ENCODE measurements at places on chromosomes 5 and 9.

- DNase-seq = no peak
These were observed 167.7 kb downstream of the CCDC192 start for GRCh38 chr5:127870914-127871313.

DNA sequence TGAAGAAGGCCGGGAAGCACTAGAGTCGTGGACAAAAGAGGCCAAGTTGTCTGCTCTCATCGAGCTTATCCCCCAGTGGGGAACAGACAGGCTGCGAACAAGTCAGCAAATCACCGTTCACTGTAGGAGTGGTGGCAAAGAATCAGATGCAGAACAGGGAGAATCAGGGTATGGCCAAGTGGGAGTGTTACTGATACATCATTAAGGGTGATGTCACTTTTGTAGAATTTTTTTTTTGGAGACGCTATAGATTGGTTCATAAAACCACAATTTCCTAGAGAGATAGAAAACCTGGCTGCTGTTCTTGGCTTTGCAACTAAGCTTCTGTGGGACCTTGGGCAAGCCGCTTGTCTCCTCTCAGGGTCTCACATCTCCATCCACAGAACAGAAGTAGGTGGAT is 21.3 kb downstream of the SPRY4 start:
- DNase-seq = no peak

GRCh38 chr5:180866985-180867384 is 5.9 kb upstream of the ZFP62 start:
- DNase-seq = no peak

- no peak for DNase-seq
These were observed 88.9 kb downstream of the LIFR start for GRCh38 chr5:38467353-38468040.

GRCh38 chr9:35229066-35229778 is 67.4 kb downstream of the UNC13B start:
- no peak for DNase-seq

DNA sequence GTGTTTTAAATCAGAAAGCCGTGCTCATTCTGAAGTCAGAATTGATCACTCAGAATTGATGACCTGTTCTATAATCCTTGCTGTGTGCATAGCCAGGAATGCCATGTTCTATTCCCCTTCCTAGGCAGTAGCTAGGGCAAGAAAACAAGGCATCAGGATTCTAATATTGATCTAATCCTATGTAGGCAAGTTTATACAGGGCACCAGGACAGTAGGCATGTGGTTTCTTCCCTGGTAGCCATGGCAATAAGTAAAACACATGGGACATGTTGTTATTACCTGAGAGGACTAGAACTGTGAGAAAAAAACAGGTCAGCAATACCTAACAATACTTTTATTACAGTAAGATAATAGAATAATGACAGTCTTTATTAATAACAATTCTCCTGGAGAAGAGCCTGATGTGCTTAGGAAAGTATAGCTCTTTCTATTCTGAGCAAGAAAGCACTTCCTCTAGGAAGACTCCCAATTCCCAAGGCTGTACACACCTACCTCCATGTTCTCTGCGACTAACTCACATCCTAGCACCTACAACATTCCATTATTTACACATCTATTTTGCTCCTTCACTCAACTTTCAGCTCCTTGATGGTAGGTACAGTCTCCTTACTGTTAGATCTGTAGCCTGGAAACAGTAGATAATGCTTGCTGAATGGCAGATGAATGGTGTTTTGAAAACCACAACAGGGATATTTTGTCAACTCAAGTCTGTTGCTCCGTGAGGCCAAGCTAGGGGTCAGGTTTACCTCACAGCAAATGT is 70.8 kb downstream of the STX17 start:
- no peak for DNase-seq

- no peak for DNase-seq
These were observed 401.2 kb downstream of the KIAA0825 start for GRCh38 chr5:94217216-94217615.

DNA sequence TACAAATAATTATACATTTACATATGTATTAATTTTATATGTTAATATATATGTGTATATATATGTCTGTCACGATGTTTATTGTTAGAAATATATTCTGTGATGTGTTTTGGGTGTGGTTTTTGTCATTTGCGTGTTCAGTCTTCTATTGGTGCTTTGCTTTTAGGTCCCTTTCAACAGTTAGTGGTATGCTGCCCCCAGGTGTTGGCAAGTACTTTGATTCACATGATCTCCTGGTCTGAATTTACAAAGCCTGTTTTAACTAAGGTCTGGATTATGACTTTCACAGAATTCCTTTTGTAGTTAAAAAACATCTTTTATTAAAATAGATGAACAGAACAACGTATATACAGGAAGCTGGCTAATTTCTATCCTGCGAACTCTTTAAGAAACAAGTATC is 271.5 kb downstream of the CCDC171 start:
- DNase-seq = no peak

DNA sequence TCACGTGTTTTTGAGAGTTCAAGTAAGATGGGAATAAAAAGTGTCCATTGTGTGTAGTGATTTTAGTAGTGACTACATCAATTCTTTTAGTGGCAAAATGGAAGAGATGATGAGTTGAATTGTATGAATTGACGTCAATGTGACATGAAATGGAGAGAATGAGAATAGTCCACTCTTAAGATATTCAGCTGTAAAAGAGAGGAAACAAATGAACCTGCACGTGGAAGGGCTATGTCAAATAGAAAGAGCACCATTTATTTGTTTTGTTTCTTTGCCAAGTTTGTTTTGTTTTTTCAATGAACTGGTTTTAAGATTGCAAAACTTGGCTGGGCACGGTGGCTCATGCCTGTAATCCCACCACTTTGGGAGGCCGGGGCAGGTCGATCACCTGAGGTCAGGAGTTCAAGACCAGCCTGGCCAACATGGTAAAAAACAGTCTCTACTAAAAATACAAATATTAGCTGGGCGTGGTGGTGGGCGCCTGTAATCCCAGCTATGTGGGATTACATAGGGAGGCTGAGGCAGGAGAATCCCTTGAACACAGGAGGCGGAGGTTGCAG is 453.8 kb downstream of the TAF11L14 start:
- DNase-seq = no peak

DNA sequence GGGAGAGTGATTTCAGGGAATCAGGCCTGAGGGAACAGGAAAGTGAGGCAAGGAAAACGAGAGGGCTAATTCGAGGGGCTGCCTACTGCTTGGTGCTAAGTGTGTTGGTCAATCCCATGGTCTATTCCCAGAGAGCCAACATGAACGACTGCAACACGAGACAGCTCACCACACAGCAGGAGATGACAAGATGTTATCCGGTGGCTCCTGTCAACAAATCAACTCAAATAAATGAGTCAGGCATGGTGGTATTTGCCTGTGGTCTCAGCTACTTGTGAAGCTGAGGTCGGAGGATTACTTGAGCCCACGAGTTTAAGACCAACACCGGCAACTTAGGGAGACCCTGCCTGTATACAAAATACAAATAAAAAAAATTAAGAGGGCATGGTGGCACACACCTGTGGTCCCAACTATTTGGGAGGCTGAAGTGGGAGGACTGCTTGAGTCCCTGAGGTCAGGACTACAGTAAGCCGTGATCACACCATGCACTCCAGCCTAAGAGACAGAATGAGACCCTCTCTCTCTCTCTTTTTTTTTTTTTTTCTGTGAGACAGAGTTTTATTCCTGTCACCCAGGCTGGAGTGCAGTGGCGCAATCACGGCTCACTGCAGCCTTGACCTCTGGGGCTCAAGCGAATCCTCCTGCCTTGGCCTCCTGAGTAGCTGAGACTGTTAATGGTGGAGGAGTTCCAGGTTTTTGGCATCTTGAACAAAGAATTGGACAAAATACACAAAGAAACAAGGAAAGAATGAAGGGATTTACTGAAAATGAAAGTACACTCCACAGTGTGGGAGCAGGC is 9.0 kb upstream of the FAF2 start:
- no peak for DNase-seq

DNA sequence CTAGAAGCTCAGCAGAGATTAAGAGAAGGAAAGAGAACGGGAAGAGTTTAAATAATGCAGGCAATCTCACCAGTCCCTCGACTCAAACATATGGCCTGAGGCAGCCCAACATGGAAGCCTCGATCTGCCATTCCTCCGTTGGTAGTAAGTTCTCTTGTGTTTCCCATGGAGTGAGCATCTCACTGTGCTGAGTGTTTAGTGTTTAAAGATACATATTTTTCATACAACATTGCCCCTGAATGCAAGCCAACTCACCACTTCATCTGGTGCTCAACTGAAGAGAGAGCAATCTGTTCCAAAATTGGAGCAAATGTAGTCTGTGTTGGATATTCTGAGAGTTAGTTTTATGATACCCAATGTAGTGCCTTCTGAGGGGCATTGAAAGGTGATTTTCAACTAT is 171.5 kb upstream of the ATP10B start:
- no peak for DNase-seq

DNA sequence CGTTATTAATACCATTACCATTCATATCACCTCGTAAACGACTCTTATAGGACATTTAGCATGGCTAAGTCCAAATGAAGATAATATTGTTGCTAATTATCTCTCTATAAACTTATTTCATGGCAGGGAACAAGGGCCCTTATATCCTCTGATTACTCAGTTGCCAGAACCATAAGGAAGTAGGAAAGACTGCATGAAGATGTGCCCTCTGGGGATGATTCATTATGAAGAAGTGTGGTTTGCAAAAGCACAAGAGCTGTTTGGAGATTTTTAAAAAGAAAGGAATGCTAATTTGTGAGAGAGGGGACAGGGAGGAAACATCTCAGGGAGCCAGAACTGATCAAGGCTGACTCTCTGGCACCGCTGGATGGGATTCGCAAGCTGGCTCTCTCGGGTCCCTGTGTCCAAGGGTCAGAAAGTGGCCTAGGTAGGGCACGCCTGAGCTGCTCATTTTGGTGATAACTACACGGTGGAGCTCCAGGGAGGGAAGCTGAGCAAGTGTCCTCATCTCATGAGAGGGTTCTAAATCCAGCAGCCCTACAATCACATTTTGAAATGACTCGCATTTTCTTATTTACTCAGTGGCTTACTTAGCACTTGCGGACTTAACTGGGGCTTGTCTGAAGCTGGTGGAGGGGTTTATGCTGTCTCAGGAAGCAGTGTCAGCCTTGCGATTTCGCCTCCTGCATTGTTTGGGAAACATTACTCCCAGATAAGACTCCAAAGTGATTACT is 136.8 kb downstream of the C5orf15 start:
- no peak for DNase-seq

DNA sequence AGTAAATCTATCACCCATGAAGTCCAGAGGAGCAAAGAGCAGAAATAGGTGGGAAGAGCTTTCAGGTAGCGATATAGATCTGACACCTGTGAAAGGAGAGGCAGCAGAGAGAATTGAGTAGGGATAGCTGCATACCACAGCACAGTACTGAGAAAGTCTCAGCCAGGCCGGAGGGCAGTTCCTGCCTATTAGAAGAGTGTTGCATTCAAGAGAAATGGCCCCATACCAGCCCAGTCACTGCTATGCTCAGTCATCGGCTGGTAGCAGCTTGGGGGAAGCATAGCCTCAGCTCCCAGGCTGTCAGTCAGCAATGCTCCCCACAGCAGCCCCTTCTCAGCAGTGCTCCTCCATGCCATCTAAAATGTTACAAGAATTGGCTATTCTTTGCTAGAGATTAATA is 285.1 kb upstream of the CDH6 start:
- DNase-seq = no peak

GRCh38 chr5:145678255-145678654 is 156.9 kb downstream of the PRELID2 start:
- DNase-seq = no peak

DNA sequence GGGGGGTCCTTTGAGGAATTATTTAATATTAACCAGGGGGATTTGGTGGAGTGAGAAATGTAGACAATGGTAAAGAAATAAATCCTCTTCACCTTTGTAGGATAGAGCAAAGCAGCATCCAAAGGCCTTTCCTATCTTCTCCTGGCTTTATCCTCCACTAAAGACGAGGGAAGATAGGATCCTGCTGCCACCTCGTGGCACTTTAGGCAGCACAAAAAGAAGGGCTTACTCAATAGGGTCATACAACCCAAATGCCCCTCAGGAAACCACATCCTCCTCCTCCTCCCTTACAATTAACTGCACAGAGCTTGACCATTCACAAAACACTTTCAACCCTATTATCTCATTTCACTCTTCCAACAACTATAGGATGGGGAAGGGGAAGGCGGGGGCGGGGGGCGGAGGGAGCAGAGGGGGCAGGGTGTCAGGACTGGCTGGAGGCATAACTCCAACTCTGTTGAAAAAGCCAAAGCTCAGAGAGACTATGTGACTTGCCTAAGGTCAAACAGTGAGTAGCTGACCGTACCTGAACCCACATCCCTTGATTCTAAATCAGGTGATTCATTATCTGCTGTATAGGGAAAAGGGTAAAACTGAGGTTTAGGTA is 45.4 kb upstream of the MYOT start:
- no peak for DNase-seq

DNA sequence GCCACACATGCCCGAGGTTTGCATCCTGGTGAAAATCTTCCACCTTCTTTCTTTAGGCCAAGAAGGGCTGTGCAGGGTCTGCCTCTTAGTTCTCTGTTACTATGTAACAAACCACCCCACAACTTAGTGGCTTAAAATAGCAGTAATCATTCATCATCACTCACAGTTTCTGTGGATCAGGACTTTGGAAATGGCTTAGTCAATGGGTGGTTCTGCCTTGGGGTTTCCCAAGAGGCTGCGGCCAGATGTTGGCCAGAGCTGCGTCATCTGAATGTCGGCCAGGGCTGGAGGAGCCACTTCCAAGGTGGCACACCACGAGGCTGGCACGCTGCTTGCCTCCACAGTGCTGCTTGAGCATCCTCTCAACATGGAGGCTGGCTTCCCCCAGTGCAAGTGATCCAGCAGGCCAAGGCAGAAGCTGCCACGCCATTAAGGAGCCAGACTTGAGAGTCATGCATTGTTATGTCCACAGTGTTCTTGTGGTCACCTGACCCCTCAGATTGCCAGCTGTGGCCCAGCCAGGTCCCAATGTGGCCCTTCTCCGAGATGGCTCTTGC is 135.2 kb downstream of the RXRA start:
- no peak for DNase-seq

DNA sequence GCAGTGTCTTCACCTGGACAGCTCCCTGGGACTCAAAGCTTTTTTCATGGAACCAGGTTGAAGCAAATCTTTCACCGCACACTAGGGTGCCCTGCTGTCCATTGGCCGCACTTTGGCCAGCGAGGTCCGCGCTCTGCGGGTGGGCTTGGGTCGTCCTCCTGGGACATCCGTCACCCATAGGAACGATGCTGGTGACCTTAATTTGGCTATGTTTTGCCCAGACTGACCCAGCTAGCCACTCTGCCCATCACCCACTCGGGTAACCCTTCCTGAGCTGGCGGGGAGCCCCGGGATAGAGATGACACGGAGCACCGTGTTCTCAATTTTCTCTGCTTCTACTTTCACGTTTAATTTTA is 25.9 kb downstream of the ZDHHC11B start:
- DNase-seq = no peak

DNA sequence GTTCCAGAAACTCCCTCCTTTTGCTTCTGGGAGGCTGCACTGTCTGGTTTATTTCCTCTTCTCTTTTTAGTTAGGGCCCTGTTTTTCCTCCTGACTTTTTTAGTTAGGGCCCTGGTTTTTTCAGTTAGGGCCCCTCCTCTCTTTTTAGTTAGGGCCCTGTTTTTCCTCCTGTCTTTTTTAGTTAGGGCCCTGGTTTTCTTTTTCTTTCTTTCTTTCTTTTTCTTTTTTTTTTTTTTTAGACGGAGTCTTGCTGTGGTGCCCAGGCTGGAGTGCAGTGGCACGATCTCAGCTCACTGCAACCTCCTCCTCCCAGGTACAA is 15.1 kb downstream of the GSN start:
- DNase-seq = no peak
